ENCODE measurements at places on chromosomes 4 and X.

DNA sequence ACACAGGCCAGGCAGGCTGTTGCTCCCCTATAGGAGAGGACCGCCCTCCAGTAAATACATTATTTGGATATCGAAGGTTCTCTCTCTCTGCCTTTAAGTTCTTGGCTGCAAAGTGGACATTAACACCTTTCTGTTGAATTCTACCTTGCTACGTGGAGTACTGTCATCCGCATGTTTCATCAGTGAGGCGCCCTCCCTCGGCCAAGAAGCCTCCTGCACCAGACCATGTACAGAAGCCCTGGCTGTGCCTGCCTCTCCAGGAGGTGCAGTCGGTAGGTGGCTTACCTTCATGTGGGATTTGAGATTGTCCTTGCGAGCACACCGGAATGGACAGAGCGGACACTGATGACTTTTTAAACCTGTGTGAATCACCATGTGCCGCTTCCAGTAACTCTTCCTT lies 46.7 kb downstream of the ZNF827 start:
- no peak for DNase-seq

GRCh38 chr4:142238589-142238988 lies 602.2 kb downstream of the IL15 start:
- DNase-seq = no peak

DNA sequence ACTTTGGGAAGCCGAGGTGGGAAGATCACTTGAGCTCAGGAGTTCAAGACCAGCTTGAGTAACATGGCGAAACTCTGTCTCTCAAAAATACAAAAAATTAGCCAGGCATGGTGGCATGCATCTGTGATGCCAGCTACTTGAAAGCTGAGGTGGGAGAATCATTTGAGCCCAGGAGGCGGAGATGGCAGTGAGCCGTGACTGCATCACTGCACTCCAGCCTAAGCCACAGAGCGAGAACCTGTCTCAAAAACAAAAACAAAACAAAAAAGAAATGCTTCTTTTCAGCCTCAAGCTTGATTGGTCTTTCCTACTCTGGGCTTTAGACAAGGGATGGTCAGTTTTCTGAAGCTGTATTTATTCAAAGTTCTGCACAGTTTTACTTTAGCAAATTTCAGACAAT lies 15.8 kb upstream of the DHRSX start:
- no peak for DNase-seq

- DNase-seq = no peak
Observed at GRCh38 chr4:184808713-184809050, 17.1 kb downstream of the ACSL1 start.

GRCh38 chrX:3815896-3816664 lies 102.6 kb upstream of the PRKX start:
- DNase-seq = peak; percentile 40

DNA sequence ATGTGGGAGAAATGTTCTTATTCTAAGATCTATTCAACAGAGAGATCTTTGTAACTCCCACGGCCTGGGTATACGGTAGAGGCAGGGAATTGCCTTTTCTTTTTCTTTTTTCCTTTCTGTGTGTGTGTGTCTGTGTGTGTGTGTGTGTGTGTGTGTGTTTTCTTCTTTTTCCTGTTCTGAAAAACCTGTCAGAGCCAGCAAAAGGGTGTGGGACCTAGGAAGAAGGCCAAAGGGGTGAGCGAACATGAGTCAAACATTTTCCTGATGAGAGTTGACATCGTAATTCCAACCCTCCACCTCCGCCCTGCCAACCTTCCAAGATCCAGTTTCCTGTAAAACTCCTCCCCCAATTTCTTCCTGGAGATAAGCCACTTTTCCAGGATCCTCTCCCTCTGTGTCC lies 2.8 kb upstream of the CHIC2 start:
- DNase-seq = no peak

DNA sequence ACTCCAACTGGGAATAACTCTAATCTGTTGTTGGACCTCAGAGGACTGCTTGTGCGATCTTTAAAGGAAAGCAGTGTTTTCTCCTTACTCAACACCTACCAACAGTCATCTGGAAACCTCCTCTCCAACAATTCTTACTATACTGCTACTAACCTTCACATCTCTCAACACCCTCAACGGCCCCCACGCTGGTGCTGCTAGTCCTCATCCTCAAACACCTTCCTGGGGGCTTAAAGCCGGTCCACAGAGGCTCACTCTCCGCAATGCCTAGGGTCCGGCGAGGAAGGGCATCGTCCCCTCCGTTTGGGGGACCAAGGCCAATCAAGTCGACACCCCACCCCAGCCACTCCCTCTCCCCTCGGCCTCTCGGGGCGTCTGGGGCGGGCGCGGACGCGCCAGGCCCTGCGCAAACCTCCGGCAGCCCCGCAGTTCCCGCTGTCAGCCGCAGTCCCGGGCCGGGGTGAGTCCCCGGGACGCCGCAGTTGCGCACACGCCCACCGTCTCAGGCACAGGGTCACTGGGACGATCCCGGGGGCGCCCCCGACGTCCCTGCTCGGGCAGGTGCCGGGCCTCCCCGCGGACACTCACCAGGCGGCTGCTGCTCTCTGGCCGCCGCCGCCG lies 418 bp downstream of the TAB3 start:
- DNase-seq = peak; percentile 36

DNA sequence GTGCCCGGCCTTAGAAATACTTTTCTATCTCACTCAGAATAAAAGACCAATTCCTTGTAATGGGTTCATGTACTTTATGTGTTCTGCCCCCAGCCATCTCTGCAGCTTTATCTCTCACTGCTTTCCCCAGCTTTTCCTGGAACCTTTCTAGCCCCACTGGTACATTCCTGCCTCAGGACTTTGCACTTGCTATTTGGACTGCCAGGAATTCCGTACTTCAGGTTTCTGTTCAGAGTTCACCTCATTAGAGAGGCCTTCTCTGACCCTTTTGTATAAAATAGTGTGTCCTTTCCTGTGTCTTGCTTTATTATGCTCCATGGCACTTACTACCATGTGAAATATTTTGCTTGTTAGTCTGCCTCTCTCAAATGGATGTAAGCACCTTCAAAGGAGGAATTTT lies 112.5 kb downstream of the PDLIM5 start:
- no peak for DNase-seq

- no peak for DNase-seq
Observed at GRCh38 chrX:96837808-96838207, 45.9 kb upstream of the RPA4 start.

DNA sequence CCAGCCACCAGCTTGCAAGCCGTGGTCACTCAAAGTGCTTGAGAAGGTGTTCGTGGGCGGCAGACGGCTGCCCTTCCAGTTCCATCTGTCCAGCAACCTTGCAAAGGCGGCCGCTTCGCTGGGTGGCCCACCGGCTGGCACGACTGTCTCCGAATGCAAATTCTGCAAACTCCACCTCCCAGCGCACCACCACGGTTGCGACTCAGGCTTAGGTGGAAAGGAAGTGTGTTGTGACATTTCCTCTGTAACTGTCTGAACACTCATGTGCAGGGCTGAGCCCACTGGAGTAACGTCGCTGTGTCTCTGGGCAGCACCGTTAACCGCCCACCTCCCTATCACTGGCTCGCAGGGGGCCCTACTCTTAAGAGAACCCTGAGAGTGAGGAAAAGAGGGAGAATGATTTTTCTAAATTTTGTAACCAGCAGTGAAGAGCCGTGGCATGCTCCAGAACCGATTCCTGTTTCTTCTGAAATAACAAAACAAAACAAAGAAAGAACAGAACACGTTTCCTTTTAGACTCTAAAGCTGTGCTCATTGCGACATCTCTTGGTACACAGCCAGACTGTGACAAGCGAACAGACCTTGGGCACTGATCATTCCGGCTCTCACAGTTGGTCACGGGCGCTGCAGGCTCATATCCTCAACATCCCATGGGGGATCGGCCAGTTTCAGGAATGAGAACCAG lies at the start of gene P2RY8:
Gene P2RY8 (minus strand): TSS at position 155 of the 685 bp plus-strand sequence. CDS start 70,627 bp downstream, outside the sequence.
- peak; percentile 80 for DNase-seq

DNA sequence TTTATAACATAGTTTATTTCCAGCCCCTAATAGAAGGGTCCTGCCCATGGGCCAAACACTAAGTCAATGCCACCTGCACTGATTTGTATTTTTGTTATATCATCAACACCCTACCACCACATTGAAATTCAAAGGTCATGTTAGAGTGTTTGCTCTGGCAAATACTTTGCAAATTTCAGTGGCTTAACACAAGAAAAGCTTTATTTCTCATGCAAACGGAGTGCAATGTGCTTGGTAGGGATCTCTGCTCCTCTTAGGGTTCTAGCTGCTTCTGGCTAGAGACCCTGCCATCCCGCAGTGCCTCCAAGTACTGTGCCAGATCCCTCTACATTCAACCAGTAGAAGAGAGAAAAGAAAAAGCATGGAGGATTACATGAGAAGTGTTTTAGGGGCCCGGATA lies 230.8 kb upstream of the TET2 start:
- DNase-seq = no peak

GRCh38 chr4:40325406-40326019 lies 9.6 kb upstream of the CHRNA9 start:
- DNase-seq = peak; percentile 55

All from activated naive CD8-positive, alpha-beta T cell treated with anti-CD3 and anti-CD28 coated beads for 36 hours (primary cell).